ENCODE measurements at places on chromosomes 2 and 18.

DNA sequence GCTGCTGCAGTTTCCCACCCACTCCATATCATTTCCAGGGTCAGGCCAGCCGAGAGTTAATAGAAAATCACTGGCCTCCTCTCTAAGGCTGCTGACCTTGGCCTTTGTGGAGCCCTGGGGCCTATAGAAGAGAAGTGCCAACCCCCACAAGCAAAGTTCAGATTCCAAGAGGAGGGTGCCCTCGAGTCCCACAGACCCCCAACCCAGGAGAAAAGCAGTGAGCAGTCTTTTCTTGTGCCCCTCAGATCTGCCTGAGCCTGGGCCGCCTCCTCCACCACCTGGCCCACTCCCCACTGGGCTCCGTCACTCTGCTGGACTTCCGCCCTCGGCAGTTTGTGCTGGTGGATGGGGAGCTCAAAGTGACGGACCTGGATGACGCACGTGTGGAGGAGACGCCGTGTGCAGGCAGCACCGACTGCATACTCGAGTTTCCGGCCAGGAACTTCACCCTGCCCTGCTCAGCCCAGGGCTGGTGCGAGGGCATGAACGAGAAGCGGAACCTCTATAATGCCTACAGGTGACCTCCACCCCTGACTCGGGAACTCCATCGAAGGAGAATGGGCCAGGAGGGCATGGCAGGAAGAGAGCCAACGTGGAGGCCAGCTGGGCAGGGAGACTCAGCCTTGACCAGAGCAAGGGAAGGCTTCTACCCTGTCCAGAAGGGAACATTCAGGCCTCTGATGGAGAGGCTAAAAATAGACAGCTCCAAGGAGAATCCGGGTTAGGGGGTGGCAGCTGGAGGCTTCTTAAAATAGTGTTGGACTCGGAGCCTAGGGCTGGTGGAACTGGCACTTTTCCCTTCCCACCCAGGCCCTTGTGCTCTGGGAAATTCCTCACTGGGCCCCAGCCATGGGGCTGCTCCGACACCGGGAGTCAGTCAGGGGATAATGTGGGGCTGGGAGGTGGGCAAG lies 6.2 kb downstream of the PKDCC start:
- no peak for DNase-seq

- DNase-seq, result no peak
These were observed 12.8 kb downstream of the ARHGAP25 start for GRCh38 chr2:68747413-68747812.

DNA sequence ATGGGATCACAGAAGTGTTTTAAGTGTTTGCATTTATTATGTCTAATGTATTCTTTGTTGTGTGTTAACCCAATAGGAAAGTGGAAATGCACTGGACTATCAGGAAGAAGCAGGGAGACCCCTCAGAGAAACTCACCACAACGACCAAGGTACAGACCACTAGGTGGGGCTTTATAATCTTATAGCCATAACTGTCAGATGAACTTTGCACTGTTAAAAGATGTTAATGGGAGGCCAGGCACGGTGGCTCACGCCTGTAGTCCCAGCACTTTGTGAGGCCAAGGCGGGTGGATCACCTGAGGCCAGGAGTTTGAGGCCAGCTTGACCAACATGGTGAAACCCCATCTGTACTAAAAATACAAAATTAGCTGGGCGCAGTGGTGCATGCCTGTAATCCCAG lies 73.2 kb downstream of the SUMO1 start:
- DNase-seq, result no peak

- DNase-seq, result no peak
These were observed 129.0 kb downstream of the NCK2 start for GRCh38 chr2:105873721-105874120.

DNA sequence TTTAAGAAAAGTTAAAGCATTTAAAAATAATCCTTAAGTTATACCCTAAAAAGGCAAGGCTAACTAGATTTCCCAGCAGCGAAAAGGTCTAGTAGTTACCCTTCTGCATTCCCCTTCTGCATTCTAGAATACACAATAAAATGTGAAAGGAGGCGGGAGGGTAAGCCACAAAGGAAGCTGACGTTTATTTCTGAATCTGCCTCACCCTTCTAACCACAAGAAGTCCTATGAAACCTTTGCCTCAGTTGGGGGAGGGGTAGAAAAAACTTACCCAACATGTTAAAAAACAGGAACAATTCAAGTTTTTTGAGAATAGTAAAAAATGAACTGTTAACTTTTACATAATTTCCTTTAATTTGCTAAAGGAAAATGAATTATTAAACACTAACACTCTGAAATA lies 11.3 kb downstream of the STK17B start:
- DNase-seq, result no peak

DNA sequence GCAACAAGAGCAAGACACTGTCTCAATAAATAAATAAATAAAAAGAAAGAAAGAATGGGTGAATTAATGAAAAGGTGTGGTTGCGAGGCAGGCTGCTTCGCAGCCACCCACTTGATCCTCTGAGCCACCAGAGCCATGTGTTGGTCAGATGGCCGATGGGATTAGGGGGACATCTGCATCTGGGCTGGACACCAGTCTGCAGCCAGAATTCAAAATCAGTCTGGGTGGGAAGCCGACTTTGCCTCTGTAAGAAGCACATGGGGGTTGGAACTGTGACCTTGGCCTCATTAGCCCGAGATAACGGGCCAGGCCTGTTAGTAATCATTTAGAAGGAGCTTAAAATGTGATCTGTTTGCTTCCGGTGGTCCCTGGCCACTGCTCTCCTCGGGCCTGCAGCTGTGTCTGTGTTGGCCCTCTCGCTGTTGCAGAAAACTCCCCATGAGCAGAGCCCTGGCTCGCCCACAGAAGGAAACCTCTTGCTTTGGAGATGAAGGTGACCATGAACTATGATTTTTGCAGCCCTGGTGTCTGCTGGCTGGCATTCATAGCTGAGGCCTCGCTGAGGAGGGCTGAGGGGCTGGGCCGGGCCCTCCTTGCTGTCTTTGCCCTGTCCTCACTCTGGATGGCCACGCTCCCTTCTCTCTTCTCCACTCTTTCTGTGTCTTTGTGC lies 94.4 kb downstream of the DYSF start:
- no peak for DNase-seq

DNA sequence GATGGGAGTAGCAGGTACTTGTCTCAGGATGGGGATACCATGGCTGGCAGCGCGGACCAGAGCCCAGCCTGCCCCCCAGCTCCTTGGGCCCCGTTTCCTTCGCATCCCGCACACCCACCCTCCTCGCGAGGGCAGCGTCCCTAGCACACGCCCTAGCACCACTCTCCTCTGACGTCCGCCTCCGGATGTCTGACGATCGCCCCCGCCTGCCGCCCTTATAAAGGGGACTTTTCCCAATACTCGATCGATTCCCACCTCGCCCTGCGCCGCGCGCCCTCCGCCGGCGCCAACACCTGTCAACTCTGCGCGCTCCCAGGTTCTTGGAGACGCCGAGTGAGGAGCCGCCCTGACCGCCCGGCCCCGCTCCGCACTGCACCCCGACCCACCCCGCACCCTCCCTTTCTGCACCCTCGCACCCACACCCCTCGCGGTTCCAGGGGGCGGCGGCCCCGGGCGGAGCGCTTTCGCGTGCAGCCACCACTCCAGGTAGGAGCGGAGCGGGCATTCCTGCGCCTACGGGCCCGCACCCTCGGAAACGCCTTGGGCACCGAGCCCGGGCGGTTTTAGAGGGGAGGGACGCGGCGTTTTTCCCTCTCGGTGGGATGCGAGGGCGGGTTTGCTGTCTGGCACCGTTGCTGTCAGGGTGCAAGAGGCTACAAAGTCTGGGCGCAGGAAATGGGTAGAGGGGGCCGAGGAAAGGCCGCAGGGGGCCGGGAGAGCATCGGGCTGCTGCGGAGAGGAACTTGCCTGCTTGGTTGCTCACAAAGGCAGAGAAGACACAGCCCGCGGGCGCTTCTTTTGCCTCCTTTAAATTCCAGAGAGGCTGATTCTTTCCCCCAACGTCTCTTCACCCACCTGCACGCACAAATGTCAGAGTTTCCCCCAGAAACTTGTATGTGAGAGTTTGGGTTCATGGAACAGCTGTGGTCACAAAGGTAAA lies at the start of gene SLC5A7:
SLC5A7 (plus strand) TSS at position 247 of the 940 bp plus-strand sequence. CDS start 1,632 bp downstream, outside the sequence.
- no peak for DNase-seq

- no peak for DNase-seq
These were observed 29.7 kb upstream of the PIEZO2 start for GRCh38 chr18:11178951-11179549.

GRCh38 chr2:149595056-149595963 lies 7.7 kb upstream of the MMADHC start:
- DNase-seq, result no peak

GRCh38 chr2:239184968-239185903 lies 215.6 kb downstream of the HDAC4 start:
- DNase-seq, result no peak

- peak; percentile 49 for DNase-seq
These were observed 1.4 kb downstream of the ITPRID2 start for GRCh38 chr2:181892799-181893435.

- no peak for DNase-seq
These were observed 39.0 kb upstream of the GPD2 start for GRCh38 chr2:156397229-156397628.

GRCh38 chr2:74555610-74556103 lies 1.1 kb downstream of the DOK1 start:
- no peak for DNase-seq

- no peak for DNase-seq
These were observed 53.8 kb downstream of the RNF144A start for GRCh38 chr2:6970976-6971480.
